ENCODE measurements at places on chromosomes 7 and 10.

GRCh38 chr7:96670338-96671289 lies 39.0 kb downstream of the SEM1 start:
- no peak for DNase-seq

GRCh38 chr10:89684604-89685003 lies 16.8 kb upstream of the KIF20B start:
- no peak for DNase-seq

DNA sequence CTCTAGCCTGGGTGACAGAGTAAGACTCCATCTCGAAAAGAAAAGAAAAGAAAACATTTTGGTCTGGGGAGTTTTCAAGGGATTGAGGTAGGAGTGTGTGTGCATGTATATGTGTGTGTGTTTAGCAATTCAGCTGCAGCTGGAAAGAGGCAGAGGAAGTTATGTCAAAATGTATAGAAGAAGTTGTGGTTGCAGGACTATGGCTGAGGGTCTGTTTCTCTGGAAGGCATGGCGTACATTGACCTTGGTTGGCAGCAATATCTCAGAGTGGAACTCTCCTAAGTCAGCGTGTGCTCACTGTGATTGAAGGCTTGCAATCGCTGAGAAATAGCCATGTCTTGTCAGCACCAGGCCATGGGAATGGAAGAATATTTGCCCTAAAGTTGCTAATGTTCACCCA lies 28.6 kb upstream of the RHBDD2 start:
- DNase-seq: no peak

DNA sequence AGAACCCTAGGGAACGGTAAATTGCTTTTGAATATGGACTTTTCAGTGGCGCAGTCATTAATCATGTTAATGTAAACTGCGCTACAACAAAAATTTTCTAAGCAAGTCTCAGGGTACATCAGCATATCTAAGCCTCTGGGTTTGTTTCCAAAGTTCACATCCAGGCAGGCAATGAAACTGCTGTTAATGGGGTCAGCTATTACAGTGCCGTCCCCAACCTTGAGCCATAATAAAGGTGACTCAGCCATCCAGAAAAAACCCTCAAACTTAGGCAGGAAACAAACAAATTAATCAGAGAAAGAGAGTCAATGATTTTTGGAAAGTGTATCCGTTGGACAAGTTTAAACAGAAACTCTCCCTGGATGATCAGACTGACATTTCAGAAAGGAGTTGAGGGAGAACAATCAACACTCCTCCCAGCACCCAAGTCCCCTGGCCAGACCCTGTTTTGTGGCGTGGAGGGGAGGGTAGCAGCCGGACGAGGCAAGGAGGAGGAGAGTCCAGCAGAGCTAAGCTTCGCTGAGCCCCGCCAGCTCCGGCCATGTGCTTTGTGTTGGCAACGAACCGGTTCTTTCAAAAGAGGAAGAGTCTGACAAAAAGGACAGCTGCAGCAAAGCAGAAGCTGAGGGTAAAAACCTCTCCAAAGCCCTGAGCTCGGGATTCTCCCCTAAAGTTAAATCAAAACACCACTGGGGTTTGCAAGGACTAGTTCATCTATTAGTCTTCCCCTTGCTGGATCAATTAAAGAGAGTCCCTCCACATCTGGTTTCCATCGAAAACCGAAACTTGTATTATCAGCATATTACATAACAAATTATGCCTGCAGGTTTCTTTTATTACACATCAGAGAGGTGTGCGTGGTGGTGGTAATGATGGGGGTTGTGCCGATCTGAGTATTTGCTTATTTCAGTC lies 3.6 kb downstream of the FAM53B start:
- no peak for DNase-seq

Data from activated T-cell treated with anti-CD3 and anti-CD28 coated beads, Interleukin-2, amount 50 U/mL, for 24 hours (primary cell).